Tibial nerve (tissue), 4 donors: ENCODE measurements at places on chromosomes 1 and 21. TPM values are rescaled to one million over a fixed set of nuclear protein-coding genes. Genes with fewer than 3 reads are reported as not detected.

- no peaks in the 10 kb centered on the region for H3K36me3 ChIP-seq
- no peaks in the 10 kb centered on the region for H3K4me1 ChIP-seq
- no peak overlapping the region for H3K27ac ChIP-seq
- no peak overlapping the region for H3K4me3 ChIP-seq
These were observed 633.5 kb downstream of the KIF26B start for GRCh38 chr1:245788269-245788668.

DNA sequence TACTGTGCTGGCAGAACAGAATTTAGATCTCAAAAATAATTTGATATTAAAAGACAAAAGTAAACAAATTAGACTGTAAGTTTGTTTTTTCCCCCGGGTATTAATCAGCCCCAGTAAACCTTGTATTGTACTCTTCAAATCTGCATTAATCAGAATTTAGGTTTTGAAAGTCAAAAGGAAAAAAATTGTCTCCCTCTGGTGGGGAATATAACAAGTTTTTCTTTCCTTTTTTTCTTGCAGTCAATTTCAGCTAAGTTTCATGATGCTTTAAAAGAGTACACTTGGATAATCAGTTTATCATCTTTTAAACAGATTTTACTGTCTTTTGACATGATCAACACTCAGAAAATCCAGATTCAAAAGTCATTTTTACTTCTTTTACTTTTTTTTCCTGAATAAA is 134.5 kb upstream of the PKN2 start:
- no peak for DNase-seq
- no peaks in the 10 kb centered on the region for H3K36me3 ChIP-seq
- H3K27me3 ChIP-seq = no peaks in the 10 kb centered on the region
- no peak overlapping the region for H3K27ac ChIP-seq

GRCh38 chr1:67217417-67217816 is 51.2 kb downstream of the IL23R start:
- DNase-seq = no peak
- no peaks in the 10 kb centered on the region for H3K4me1 ChIP-seq
- no peaks in the 10 kb centered on the region for H3K36me3 ChIP-seq

DNA sequence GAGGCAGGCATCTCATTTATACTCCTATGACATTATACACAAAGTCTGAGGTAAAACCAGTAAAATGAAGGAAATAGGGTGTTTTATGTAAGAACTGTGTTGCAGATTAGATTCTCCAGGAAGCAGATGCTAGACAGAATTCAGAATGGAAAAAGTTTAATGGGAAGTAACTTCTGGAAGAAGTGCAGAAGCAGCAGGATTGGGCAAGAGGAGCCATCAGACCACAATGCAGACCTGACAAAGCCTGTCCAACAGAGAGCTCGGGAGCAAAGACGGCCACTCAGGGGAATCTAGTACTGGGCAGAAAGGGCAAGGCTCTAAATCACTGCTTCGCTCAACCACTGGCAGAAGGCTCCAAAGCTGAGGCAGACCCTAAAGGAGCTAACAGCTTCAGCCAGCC is 33.7 kb downstream of the FBXO42 start:
- H3K27me3 ChIP-seq = no peaks in the 10 kb centered on the region
- H3K36me3 ChIP-seq = peaks cover 4% of the 10 kb centered on the region
- peaks cover 17% of the 10 kb centered on the region for H3K4me1 ChIP-seq
- H3K27ac ChIP-seq = peak overlapping the region; percentile 28

GRCh38 chr1:18118491-18118890 is 10.9 kb downstream of the IGSF21 start:
- H3K4me1 ChIP-seq = no peaks in the 10 kb centered on the region
- H3K4me3 ChIP-seq = no peak overlapping the region
- no peak overlapping the region for H3K27ac ChIP-seq
- H3K27me3 ChIP-seq = peaks cover 45% of the 10 kb centered on the region
- no peak for DNase-seq

GRCh38 chr1:209609791-209610630 is 26.5 kb downstream of the CAMK1G start:
- no peaks in the 10 kb centered on the region for H3K36me3 ChIP-seq
- no peak for DNase-seq
- no peaks in the 10 kb centered on the region for H3K4me1 ChIP-seq
- H3K27ac ChIP-seq = no peak overlapping the region
- H3K4me3 ChIP-seq = no peak overlapping the region

GRCh38 chr1:233543338-233544255 is 70.3 kb upstream of the KCNK1 start:
- no peaks in the 10 kb centered on the region for H3K36me3 ChIP-seq
- H3K27me3 ChIP-seq = no peaks in the 10 kb centered on the region
- DNase-seq = no peak

KRTAP19-2 gene
- total RNA-seq = not detected

KCNK2 gene
- total RNA-seq = 13.7 TPM
